ENCODE measurements at places on chromosomes 6 and 20.

DNA sequence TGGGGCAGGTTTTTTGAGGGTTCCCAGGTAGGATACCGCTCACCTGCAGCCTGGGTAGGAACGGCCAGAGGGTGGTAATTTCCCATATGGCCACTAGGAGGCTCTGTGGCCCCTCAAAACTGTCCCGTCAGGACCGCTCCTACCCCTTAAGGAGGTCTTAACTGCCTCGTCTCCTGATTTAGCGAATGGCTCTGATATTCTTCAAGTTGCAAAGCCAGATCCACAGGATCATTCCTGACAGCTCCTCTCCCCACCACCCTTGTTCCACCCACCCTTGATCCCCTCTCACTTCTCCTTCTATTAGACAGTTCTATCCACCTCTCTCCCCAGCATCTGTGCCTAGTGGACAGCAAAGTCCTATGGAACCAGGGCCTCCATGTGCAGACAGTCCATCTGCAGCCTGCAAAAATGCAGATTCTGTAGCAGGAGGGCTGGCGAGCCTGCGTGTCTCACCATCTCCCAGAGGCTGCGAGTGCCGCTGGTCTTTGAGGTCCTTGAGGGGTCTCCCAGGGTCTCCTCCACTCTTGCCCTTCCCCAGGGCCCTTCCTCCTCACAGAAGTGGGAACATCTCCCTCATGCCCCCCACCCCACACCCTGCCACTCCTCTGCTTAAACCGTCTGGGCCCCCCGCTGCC is 34.3 kb upstream of the ZBP1 start:
- peak; percentile 56 for DNase-seq

DNA sequence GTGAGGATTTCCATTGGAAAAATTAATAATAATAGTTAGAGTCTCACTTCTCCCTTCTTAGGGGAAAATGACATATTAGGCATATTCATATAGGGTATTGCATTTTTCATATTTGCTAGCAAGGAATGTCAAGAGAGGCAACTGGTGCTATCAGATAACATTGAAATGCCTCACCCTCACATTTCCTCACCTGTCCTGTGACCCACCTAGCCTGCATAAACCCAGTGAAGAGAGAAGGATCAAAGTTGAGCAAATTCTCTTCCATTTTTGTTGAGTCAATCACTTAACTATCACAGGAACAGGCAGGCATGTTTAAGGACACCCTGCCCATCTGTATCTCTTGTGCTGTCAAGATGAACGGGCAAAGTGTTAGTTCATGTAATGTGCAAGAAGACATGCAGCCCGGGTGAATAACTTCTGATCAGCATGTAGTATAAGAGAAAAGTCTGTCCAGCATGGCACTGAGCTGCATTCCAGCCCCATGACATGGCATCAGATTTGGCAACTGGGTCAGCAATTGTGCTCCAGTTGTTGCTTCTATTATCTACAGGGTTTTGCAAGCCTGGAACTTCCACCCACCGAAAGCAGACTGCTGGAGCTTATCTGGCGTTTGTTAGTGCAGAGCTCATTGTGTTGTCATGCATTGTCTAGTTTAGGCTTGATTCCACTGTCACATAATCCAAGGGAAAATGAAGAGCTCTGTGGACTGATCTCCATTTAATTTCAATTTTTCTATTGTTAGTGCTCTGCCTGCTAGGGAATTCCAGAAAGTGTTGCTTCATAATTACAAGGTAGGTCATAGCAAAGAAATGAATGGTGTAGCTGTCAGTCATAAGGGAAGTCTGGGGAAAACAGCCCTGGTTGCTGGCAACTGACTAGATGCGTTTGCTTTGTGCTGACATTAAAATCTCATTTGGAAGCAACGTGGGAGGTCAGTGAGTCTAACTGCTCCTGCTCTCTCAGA is 138.4 kb upstream of the TNFAIP3 start:
- peak; percentile 90 for DNase-seq

GRCh38 chr6:3259491-3259958 is 778 bp downstream of the PSMG4 start:
- peak; percentile 59 for DNase-seq

DNA sequence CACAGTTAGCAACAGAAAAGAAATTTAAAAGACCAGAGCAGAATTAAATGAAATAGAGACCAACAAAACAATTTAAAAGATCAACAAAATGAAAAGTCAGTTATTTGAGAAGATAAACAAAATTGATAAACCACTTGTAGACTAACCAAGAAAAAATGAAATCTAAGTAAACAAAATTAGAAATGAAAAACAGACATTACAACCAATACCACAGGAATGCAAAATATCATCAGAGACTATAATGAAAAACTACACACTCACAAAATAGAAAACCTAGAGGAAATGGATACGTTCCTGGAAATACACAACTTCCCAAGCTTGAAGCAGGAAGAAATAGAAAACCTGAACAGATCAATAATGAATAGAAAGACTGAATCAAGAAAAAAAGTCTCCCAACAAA is 97.8 kb downstream of the WDR27 start:
- DNase-seq: no peak

DNA sequence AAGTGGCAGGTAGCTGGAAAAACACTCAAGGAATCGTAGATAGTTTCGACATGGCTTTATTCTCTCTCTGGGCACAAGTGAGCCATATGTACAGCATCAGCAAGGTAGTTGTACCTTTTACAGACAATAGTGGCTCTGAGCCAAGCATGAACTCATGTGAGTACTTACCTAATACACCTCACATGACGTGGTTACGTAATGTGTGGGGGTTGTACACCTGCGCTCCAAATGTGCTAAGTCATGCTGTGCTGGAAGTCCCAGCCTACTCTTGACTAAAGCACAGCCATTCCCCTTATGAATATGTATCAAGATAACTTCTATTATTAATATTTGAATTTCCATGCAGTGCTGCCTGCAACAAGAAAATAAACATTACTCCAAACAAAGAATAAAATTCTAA is 78.8 kb upstream of the HMGN3 start:
- DNase-seq: no peak

DNA sequence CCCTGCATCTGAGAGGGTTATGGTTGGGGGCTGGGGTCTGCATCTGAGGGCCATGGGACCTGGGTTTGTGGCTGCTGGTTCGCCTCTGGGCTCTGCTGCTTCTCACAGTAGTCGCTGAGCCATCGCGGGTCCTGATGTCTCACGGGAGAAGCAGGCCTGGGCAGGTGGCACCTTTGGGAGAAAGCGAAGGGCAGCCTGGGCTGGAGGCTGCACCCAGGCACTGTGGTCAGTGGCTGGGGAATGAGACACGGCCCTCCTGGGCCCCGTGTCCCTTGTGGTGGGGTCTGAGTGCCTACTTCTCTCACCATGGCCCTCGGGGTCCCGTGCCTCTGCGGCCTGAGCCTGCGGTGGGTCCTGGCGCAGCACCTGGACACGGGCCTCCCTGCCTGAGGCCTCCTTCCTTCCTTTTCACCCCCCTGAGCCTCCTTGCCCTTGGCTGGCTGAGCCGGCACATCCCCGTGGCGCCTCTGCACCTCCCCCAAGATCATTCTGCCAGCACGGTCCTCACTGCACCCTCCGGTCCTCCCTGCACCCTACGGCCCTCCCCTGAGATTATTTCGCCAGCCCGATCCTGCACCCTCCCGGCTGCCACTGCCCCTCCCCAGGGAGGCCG is 206.0 kb downstream of the ERMARD start:
- peak; percentile 7 for DNase-seq

DNA sequence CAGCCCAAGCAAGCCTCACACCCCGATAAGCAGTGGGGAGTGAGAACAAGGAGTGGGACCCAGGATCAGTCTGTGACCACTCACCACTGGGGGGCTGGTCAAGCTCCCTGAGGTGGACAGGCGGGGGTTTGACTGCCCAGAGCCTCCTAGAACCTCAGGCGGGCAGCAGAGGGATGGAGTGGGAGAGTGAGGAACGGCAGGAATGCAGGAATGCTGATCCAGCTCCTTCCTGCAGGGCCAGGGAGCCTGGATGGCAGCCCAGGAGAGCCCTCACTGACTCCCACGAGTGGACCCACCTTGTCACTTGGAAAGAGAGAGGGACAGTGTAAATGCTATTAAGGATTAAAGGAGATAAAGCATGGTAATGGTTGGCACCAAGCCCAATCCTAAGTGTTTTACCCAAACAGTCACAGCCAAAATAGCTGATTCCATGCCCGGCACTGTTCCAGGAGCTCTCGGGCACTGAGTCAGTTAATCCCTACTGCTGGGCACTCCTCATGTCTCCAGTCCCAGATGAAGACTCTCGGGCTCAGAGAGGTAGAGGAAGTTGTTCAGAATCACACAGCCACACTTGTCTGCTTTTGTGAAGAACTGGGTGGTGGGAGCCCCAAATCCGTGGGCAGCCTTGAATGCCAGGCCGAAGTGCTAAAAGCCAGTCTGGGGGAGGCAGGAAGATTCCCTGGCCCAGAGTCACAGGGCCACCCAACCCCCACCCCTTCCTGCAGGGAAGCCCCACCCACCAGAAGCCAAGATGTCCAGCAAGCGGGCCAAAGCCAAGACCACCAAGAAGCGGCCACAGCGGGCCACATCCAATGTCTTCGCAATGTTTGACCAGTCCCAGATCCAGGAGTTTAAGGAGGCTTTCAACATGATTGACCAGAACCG is 3.1 kb downstream of the MYL9 start:
- peak; percentile 75 for DNase-seq

DNA sequence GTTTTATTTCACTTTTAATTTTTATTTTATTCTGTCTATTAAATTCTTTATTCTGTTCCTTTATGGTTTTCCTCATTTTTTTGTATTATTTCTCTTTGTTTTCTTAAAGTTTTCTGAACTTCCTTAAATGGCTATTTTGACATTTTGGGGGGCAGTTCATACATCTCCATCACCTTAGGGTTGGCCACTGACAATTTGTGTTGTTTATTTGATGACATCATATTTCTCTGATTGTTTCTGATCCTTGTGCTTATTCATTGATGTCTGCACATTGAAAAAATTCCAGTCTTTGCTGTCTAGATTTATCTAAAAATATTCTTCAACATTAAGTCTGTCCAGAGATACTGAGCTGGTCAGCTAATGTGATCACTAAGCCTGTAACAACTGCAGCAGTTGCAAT is 379.5 kb upstream of the EYS start:
- DNase-seq: no peak

- no peak for DNase-seq
These were observed 55.5 kb downstream of the PRDM1 start for GRCh38 chr6:106141441-106142237.

Measured in Daoy (cell line).